ENCODE measurements at places on chromosomes 7 and 10. TPM values are rescaled to one million over a fixed set of nuclear protein-coding genes. Genes with fewer than 3 reads are reported as not detected.

DNA sequence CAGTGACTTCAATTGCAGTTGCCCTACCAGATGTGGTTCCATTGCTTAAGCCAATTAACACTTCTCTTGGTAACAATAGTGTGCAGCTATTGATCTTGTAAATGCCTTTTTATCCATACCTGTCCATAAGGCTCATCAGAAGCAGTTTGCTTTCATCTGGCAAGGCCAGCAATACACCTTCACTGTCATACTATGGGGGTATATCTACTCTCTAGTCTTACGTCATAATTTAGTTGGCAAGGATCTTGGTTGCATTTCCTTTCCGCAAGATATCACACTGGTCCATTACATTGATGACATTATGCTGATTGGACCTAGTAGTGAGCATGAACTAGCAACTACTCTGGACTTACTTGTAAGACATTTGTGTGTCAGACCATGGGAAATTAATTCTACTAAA is 17.7 kb upstream of the ZNF365 start:
- H3K36me3 ChIP-seq = peaks cover 3% of the 10 kb centered on the region
- H3K27ac ChIP-seq = no peak overlapping the region
- H3K27me3 ChIP-seq = peaks cover 6% of the 10 kb centered on the region
- H3K4me3 ChIP-seq = no peak overlapping the region
- no peak for DNase-seq
- no peaks in the 10 kb centered on the region for H3K4me1 ChIP-seq

Gene DENND2A
- not detected for total RNA-seq

GRCh38 chr10:101394524-101395133 is 40.7 kb downstream of the BTRC start:
- peaks cover 2% of the 10 kb centered on the region for H3K36me3 ChIP-seq
- H3K27ac ChIP-seq = no peak overlapping the region
- no peaks in the 10 kb centered on the region for H3K27me3 ChIP-seq
- H3K4me3 ChIP-seq = no peak overlapping the region
- peaks cover 6% of the 10 kb centered on the region for H3K4me1 ChIP-seq
- no peak for DNase-seq

Gene GNG11
- total RNA-seq = 2.4 TPM

Gene PSAP
- total RNA-seq = 210 TPM
